ENCODE measurements at places on chromosomes 6 and 20.

- DNase-seq: no peak
Observed at GRCh38 chr6:162409741-162410691, 317.6 kb downstream of the PRKN start.

DNA sequence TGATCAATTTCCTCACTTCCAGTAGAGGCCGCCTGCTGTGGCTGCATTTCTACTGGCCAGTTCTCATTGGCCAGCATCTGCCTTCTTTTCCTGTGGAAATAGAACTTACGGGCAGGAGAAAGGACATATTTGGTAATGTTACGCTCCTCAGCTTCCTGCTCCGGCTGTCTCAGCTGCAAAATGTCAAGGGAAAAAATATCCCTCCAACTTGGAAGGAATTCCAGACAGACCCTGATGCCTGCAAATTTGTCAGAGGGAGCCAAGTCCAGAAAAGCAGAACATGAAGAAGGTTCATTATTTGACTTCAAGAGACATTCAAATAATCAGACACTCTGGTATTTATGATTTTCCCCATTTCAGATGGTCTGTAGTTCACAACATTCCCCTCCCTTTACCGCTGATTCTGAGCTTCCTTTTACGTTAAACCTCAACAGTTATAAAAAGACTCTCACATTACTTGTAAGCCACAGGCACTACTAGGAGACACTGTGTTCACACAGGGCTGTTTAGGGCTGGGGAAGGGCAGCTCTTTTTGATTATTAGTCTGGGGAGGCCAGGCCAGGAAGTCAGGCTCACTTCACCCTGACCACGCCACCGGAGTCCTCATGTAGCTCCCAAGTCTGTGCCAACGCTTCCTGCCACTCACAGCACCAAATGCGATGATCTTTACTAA lies 179.6 kb upstream of the CCN2 start:
- no peak for DNase-seq

GRCh38 chr20:59149678-59150504 lies 13.7 kb upstream of the ZNF831 start:
- no peak for DNase-seq

DNA sequence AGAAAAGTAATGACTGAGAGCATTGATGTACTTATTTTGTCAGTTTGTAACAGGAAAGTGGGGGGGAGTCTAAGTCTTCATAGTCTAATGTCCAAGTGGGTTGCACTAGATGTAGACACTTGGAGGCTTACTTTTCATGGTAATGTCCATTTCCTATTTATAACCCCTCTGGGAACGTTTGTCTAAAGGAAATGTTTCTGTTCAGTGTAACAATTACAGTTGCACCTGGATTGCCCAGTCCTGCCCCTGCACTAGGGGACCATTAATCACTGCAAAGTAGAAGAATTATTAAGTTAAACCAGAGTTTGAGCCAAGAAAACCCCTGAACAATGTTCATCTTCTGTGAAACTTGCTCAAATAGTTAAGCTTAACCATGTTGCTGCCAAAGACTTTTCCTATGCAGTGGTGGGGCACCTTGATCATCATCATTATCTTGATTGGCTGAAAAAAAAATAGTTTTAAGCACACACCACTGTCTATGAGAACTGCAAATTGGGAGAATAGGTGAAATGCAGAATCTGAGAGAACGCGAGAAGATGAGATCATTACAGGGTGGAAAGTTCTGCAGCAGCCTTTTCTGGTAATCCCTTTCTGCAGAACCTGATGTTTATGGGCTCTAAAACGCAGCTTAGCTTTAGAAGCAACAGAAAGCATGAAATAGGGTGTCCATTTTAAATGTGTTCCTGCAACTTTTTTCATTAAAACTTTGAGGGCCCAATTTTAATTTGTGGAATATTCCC lies 106.0 kb downstream of the ZNF217 start:
- DNase-seq: no peak

GRCh38 chr6:149473080-149474052 lies 11.4 kb downstream of the ZC3H12D start:
- DNase-seq: peak; percentile 31

GRCh38 chr20:23541330-23541729 lies 27.0 kb downstream of the CST9L start:
- DNase-seq: no peak

DNA sequence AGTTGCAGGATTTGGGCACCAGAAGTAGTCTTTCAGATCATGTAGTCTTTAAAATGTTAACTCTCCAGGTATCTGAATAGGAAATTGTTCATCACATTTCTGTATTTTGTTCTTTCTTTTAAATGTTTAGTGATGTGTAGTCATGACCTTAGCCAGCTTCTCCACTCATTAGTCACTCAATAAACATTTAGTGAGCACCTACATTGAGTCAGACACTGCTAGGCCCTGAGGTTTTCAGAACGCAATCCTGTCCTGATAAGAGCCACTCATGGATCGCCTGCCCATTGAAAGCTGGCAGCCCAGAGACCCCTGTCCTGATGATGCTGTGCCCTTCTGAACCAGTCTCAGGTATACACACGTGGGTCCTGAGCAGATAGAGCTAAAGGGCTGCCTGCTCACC lies 163.4 kb upstream of the HEY2 start:
- DNase-seq: no peak

GRCh38 chr6:159815410-159815809 lies 15.3 kb downstream of the PNLDC1 start:
- no peak for DNase-seq

- DNase-seq: no peak
Observed at GRCh38 chr6:92109956-92110355, 1309.4 kb downstream of the EPHA7 start.

- DNase-seq: no peak
Observed at GRCh38 chr6:47071681-47072080, 29.5 kb upstream of the ADGRF1 start.

GRCh38 chr6:3740551-3741476 lies 10.7 kb downstream of the PXDC1 start:
- DNase-seq: no peak

All from NCI-H2227 treated with DMSO at 0.1 percent for 48 hours (cell line).